ENCODE measurements at places on chromosomes 13 and 19.

DNA sequence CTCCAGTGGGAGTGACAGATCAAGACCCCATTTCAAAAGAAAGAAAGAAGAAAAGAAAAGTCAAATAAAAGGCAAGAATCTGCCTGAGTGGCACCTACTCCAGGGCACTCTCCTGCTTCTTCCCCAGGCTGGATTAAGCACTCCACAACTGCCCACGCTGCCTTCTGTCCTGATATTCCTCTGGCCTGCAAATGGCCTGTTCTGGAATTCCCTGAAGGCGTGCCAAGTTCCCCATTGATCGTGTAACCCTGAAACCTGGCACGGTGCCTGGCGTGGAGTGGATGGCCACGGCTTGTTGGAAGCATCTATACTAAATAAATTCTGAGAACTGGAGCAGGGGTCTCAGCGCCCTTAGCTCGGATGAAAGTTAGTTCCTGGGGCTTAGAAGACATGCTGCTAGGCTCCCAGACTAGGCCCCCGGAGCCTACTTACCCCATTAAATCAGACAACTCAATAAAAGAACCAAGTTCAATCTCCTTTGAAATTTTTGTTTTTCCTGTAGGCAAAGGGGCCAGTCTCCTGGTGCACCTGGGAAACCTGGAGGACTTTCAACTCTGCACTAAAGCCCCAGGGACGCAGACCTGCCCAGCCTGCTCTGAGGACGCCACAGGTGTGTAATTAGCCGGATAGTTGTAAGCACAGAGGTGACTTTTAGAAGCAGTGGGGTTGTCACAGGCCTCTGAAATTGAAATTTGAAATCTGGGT lies 21.9 kb downstream of the ANKRD27 start:
- no peak for DNase-seq

GRCh38 chr19:2631213-2631821 lies 71.2 kb downstream of the GNG7 start:
- DNase-seq, result no peak

- no peak for DNase-seq
Observed at GRCh38 chr13:76991432-76991795, 467 bp upstream of the CLN5 start.

DNA sequence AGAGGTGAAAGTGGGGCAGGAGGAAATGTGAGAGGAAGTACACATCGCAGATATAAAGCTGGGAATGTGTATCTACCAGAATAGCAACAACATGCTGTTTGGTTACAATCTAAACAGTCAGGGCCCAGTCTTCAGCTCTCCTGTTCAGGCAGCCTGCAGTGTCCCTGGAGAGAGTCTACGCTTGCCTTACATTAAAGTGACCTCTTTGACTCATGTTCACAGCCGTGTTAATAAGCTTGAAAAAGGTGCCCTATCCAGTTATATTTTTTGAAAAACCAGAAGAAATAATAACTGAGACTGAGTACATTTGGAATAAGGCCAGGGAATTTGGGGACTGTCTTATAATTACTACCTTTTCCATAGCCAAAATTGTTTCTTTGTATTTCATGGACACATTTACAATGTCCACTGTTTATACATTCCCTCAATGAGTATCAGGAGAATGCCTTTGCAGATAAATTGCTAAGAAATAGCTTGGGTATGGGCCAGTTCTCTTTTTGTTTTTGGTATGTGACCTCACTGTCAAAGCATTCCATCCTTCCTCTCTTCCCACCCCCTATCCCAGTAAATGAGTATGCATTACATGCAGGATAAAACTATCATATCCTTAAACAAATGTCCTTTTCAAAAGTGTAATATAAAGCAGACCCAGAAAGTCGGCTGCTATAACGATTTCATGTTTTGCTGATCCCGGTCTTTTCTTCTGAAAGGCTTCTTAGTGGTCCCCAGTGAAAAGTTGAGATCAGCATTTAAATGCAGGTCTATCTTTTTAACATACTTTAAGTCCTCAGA lies 82.6 kb downstream of the PCDH9 start:
- DNase-seq, result peak; percentile 70

DNA sequence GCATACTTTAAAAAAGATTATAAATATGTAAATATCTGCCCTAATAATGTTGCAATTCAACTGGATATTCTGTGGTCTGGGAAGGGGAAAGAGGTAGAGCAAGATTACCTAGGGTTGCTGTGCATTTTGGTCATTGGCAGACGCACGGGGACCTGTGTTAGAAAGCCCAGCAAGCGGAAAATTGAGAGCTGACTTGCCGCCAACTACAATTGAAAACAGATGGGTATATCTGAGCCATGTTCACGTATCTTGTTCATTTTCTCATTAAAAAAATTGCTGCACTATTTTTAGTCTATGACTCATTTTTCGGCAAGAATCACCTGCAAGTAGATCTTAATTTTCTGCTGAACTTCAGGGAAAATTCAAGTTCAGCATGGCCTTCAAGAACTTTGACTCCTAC lies 308.5 kb upstream of the TMTC4 start:
- no peak for DNase-seq

DNA sequence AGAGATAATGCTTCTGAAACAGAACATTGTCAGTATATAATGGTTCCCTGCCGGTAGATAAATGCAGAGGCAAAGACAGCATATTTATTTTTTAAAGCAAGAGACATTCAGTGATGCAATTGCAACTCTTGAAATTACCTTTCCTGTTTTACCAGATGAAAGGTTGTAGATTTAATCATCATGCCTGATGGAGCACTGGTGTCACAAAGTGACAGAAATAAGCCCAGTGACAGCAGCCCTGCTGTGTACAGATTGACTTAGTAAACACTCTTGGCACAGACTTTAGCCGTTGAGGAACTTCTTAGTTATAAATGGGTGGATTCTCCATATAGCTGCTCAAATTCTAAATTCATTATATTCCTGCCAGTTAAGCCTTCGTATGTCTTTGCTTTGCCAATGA lies 172.5 kb downstream of the ITGBL1 start:
- DNase-seq, result no peak

DNA sequence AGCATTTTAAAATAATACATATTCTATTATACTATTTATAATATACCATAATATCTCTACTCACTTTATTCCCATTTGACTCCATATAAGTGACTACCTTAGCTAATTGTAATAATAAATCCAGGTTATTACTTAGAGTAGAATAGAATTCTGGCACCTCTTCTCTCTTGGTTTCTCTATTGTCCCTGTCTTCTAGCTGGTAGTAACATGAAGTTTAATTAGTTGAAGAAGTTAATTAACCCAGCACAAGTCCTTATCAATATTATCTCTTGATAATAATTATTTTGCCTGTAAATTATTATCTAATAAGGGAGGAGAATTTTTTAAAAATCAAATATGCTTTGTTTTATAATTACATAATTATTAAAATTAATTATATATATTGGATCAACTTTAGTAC lies 1571.2 kb upstream of the PRR20A start:
- no peak for DNase-seq

DNA sequence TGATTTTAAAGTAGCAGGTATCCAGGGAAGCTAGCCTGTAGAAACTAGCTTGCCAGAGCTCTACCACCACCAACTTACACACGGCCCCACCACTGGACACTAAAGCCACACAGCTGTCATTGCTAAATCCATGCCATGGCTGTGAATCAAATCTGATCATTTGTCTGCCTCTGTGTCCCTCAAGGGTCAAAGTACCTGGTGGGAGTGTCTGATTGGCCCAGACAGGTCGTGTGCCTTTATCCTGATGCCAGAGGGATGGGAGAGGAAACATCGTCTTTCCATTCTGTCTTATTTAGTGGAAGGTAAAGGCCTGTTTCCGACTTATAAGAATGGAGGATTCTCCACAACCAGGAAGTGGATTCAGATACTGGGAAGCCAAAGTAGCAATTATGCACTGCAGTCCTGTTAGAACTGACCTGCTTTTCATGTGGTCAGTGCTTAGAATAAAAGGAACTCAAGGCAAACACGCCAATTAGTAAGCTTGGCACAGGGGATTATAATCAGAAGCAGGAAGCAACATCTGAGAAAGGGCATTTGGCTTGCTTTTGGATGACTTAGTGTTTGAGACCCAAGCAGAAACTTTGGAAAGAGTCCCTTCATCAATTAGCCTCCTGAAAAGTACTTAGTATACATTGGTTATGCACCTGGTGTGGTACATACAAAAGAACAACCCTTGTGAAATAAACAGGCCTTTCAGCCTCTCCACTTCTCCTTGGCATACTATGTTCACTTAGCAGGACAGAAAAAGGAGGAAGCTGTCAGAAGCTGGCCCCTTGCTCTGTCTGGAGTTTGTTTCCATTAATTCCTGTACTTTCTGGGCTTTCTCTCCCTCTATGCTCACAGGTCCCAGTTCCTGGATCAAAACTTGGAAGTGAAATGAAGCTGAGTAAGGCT lies 192.4 kb downstream of the NUFIP1 start:
- no peak for DNase-seq
